ENCODE measurements at places on chromosomes 4 and X. TPM values are rescaled to one million over a fixed set of nuclear protein-coding genes. Genes with fewer than 3 reads are reported as not detected.

Gene NPY2R
- total RNA-seq: not detected

GRCh38 chr4:145936997-145937901 lies 1.4 kb downstream of the ZNF827 start:
- DNase-seq: peak; percentile 75

Gene CA5B
- total RNA-seq: 5.6 TPM

- DNase-seq: peak; percentile 16
These were observed at the start of gene NBDY for GRCh38 chrX:56729152-56729850. TSS of gene NBDY (plus strand) at chrX:56729243. CDS start at chrX:56729354, 111 bp downstream.

- DNase-seq: no peak
These were observed 19.0 kb downstream of the PHKA2 start for GRCh38 chrX:18964901-18965300.

GRCh38 chr4:40251366-40251765 lies 54.5 kb downstream of the RHOH start:
- DNase-seq: no peak

DNA sequence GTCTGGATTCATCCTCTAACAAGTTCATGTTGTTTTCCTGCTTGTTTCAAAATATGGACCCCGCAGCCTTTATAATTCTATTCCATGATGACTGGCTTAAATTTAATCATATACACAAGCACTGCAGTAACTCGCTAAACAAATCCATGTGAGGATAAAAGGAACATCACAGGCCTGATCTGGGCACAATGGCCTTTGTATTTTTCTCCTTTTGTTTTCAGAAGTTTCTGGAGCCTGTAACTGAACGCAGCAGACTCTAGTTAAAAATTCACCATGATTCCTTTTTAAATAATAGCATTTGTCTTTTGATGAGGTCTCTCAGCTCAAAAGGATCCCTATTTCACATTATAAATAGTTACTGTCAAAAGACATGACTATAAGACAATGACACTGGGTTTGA lies 30.2 kb upstream of the TMEM184C start:
- no peak for DNase-seq

Gene CENPC
- total RNA-seq: 7.3 TPM

DNA sequence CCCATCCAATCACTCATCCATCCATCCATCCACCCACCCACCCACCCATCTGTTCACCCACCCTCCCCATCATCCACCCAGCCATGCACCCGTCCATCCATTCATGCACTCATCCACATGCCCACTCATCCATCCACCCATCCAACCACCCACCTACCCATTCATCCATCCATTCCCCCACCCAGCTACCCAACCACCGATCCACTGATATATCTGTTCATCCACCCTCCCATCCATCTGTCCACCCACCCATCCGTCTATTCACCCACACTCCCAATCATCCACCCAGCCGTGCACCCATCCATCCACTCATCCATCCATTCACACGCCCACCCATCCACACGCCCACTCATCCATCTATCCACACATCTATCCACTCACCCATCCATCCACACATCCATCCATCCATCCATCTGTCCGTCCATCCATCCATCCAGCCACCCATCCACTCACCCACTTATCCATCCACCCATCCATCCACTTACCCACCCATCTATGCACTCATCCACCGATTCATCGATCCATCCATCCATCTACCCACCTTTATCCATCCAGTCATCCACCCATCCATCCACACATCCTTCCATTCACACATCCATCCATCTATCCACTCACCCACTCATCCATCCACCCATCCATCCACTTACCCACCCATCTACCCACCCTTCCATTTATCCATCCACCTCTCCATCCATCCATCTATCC lies 28.4 kb downstream of the ASMTL start:
- no peak for DNase-seq

DNA sequence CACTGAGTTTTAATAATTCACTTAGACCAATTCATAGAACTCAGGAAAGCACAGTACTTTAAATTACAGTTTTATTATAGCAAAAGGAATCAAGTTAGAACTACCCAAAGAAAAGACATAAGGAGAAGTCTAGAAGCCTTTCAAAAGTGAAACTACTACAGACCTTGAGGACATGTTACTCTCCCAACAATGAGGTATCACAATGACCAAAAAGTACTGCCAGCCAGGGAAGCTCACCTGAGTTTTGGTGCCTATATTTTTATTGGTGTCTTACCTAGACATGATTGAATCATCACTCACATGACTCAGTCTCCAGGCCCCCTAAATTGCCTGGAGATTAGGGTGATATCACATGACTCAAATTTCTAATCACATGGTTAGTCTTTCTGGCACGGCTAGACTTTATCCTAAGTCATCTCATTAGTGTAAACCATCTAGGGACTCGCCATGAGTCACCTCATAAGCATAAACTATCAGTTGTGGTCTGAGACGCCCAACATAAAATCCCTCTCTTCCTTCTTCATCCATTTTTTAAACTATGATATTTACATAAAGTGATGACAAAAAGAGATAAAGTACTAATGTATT lies 372.3 kb downstream of the TMA16 start:
- no peak for DNase-seq

DNA sequence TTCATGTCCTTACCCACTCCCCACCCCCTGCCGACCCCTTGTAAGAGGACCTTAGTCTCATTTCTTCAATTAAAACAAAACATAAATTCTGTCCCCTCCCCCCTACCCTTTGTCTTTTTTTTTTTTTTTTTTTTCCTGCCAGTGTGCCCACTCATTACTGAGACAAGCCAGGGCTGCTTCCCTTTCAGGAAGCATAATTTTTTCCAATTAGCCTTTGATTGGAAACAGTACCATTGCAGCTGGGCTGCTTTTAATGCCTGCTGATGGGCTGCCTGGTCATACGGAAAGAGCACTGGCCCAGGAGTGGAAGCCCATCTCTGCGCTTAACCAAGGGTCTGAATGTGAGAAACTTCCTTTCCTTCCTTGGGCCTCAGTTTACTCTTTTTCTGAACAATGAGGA lies 18.6 kb upstream of the CAPN6 start:
- DNase-seq: no peak
